Activated CD8-positive, alpha-beta memory T cell treated with anti-CD3 and anti-CD28 coated beads, Interleukin-2, amount 10 ng/mL, durations not matched to agents 7 days and 5 days (primary cell): ENCODE measurements at places on chromosomes 2 and 18. TPM values are rescaled to one million over a fixed set of nuclear protein-coding genes. Genes with fewer than 3 reads are reported as not detected.

SS18 gene
- total RNA-seq: 58.8 TPM

AKAIN1 gene
- not detected for total RNA-seq

RAX gene
- total RNA-seq: not detected

TUBA3E gene
- not detected for total RNA-seq

SGO2 gene
- total RNA-seq: 39.7 TPM

RASGRP3 gene
- total RNA-seq: 15.2 TPM

DNA sequence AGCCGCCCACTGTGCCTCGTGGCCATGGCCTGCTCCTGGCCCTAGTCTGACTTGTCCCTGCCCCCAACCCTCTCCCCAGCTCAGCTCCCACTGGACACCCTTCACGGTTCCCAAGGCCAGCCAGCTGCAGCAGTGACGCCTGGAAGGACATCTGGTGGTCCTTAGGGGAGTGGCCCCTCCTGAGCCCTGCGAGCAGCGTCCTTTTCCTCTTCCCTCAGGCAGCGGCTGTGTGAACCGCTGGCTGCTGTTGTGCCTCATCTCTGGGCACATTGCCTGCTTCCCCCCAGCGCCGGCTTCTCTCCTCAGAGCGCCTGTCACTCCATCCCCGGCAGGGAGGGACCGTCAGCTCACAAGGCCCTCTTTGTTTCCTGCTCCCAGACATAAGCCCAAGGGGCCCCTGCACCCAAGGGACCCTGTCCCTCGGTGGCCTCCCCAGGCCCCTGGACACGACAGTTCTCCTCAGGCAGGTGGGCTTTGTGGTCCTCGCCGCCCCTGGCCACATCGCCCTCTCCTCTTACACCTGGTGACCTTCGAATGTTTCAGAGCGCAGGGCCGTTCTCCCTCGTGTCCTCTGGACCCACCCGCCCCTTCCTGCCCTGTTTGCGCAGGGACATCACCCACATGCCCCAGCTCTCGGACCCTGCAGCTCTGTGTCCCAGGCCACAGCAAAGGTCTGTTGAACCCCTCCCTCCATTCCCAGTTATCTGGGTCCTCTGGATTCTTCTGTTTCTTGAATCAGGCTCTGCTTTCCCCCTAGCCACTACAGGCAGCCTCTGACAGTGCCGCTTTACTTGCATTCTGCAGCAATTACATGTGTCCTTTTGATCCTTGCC, 35.8 kb downstream of the ANO7 start:
- peaks cover 8% of the 10 kb centered on the region for H3K27me3 ChIP-seq
- H3K36me3 ChIP-seq: peaks cover 15% of the 10 kb centered on the region
- DNase-seq: no peak
- peaks cover 9% of the 10 kb centered on the region for H3K4me1 ChIP-seq

GRCh38 chr2:241309684-241310117, 5.8 kb downstream of the HDLBP start:
- H3K27ac ChIP-seq: peak overlapping the region; percentile 84
- DNase-seq: peak; percentile 87
- peaks cover 5% of the 10 kb centered on the region for H3K36me3 ChIP-seq

GRCh38 chr2:120856421-120856862, 120.8 kb downstream of the GLI2 start:
- no peaks in the 10 kb centered on the region for H3K36me3 ChIP-seq
- DNase-seq: no peak
- no peaks in the 10 kb centered on the region for H3K27me3 ChIP-seq
- no peak overlapping the region for H3K4me3 ChIP-seq
- no peak overlapping the region for H3K27ac ChIP-seq

DNA sequence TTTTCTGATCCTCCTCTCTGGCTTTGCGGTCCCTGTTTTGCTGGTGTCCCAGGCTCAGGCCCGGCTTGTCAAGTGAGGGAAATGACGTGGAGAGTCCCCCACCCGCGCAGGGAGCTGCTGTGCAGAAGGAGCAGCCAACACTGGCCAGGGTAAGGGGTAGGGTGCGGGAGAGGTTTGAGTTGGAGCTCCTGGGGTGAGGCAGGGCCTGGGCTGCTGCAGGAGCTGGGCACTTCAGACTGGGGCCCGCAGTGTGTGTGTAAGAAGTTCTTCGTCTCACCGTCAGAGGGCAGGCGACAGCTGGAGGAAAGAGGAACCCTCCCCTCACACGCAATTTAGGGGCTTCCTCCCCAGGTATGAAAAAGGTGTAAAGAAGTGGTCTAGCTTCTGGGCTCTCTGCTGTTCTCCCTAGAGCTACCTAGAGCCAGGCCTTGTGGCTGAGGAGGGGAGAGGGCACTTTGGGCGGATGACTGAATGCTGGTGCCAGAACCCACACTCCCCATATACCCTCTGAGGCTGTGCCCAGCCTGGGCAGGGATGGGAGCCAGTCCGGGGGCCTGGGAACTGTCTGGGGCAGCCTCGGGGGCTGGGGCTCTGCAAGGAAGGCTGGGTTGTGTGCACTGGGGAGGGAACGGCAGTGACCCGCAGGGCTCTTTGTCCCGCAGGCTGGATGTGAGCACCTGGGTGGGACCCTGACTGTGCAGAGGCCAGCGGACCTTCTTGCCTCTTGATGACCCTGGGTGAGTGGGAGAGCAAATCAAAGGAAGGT, 11.8 kb downstream of the CELF4 start:
- no peak for DNase-seq
- no peak overlapping the region for H3K27ac ChIP-seq
- no peaks in the 10 kb centered on the region for H3K27me3 ChIP-seq
- H3K36me3 ChIP-seq: no peaks in the 10 kb centered on the region
- no peak overlapping the region for H3K4me3 ChIP-seq
- no peaks in the 10 kb centered on the region for H3K4me1 ChIP-seq

GRCh38 chr2:206296128-206296527, 21.7 kb downstream of the ZDBF2 start:
- H3K27ac ChIP-seq: no peak overlapping the region
- DNase-seq: no peak
- no peaks in the 10 kb centered on the region for H3K27me3 ChIP-seq
- no peak overlapping the region for H3K4me3 ChIP-seq
- peaks cover 6% of the 10 kb centered on the region for H3K36me3 ChIP-seq
- H3K4me1 ChIP-seq: no peaks in the 10 kb centered on the region

DNA sequence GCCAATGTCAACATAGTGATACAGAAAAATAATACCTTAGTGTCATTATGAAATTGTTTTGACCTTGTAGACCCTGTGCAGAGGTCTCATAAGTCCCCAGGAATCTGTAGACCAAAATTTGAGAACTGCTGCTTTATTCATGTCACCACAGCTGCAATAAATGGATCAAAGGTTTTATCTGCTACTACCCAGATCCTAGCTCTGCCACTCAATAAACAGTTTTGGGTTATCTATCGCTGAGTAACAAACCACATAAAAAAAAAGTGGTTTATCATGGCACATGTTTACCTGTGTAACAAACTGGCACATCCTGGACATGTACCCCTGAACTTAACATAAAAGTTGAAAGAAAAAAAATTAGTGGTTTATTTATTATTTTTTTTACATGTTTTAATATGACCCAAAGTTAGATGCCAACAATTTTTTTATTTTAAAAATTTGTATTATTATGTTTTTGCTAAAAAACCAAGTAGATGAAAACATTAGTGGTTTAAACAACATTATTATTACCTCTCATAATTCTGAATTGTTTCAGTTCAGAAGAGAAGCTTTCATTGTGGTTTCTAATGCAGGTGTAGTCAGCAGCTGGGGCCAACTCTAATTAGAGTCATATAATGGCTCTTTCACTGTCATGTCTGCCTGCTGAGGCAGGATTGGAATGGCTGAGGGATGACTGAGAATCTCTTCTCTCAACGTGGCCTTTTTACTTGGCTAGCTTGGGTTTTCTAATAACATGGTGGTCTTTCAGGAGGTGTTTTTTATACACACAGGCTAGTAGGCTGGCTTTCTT, 103.3 kb upstream of the SLC38A11 start:
- no peaks in the 10 kb centered on the region for H3K27me3 ChIP-seq
- H3K4me3 ChIP-seq: no peak overlapping the region
- DNase-seq: no peak
- peaks cover 8% of the 10 kb centered on the region for H3K4me1 ChIP-seq
- no peak overlapping the region for H3K27ac ChIP-seq

- peaks cover 4% of the 10 kb centered on the region for H3K36me3 ChIP-seq
- no peaks in the 10 kb centered on the region for H3K4me1 ChIP-seq
- no peak overlapping the region for H3K27ac ChIP-seq
- H3K4me3 ChIP-seq: no peak overlapping the region
Measured at GRCh38 chr2:196949116-196949515, 22.6 kb upstream of the PGAP1 start.

- peaks cover under 1% of the 10 kb centered on the region for H3K27me3 ChIP-seq
- H3K36me3 ChIP-seq: no peaks in the 10 kb centered on the region
- H3K4me1 ChIP-seq: no peaks in the 10 kb centered on the region
- no peak overlapping the region for H3K27ac ChIP-seq
- DNase-seq: no peak
Measured at GRCh38 chr2:121039679-121040078, 245.3 kb downstream of the TFCP2L1 start.

DNA sequence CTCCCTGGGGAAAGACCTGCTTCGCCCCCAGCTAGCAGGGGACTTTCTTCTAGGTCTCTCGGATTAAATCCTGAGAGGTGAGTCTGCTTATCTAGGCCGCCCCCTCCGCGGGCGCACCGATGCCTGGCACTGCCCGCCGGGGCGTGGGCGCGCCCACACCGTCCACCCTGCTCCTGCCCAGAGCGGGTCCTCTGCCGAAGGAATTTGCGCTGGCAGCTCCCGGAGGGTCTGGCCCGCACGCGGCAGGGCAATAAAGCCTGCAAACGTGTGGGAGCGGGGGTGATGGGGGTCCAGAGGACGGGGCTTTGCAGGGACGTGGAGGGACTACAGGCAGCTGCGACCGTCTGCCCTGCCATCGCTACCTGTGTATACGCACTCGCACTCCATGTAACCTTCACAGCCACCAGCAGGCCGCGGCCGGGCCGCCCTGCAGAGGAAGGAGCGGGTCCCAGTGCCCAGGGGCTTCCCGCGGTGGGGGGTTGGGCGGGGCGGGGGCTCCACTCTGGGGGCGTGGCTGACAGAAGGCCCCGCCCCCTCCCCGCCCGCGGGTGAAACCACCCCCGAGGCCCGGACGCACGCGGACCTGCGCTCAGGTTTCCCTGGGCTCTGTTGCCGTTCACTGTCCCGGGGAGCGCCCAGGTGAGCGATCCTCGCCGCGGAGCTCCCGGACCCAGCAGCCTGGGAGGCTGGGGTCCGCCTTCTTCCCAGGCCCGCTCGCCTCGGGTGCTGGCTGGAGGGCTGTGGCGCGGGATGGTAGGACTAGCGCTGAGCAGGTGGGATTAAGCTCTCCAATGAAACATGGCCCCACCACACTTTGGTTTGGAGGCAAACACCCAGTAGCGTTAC, 174.5 kb upstream of the HS6ST1 start:
- H3K4me3 ChIP-seq: no peak overlapping the region
- DNase-seq: no peak
- no peak overlapping the region for H3K27ac ChIP-seq
- peaks cover 8% of the 10 kb centered on the region for H3K27me3 ChIP-seq

DNA sequence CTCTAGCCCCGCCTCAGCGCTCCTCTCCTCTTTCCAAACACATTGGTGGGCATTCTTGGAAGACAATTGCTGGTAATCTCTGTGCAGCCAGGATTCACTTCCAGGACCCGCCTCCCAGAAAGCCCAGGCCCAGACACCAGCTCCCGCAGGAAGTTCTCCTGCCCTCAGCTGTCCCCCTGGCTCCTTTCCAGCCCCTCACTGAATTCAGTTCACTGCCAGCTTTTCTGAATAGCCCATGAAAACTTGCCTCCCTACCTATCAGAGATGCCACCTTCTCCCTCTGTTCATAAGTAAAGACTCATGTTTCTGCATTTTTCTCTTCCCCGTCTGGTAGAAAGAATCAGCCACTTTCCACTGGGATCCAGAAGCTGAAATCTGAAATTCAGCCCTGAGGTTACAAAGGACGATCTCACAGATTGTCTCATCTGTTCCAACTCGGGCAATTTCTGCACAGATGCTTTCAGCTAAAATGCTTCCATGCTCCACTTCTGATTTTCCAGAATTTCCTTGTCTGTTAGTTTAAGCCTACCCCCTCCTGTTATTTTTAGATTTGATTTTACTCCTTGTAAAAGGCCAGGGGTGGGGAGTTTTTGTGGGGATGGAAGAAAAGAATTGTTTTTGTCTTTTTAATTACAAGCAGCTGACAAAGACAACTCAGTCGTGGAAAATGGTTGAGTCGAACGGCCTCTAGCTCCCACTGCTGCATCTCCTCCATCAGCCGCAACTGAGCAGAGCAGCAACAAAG, 98.1 kb downstream of the SP3 start:
- H3K4me3 ChIP-seq: no peak overlapping the region
- peaks cover 39% of the 10 kb centered on the region for H3K27me3 ChIP-seq
- no peak for DNase-seq
- no peak overlapping the region for H3K27ac ChIP-seq

DNA sequence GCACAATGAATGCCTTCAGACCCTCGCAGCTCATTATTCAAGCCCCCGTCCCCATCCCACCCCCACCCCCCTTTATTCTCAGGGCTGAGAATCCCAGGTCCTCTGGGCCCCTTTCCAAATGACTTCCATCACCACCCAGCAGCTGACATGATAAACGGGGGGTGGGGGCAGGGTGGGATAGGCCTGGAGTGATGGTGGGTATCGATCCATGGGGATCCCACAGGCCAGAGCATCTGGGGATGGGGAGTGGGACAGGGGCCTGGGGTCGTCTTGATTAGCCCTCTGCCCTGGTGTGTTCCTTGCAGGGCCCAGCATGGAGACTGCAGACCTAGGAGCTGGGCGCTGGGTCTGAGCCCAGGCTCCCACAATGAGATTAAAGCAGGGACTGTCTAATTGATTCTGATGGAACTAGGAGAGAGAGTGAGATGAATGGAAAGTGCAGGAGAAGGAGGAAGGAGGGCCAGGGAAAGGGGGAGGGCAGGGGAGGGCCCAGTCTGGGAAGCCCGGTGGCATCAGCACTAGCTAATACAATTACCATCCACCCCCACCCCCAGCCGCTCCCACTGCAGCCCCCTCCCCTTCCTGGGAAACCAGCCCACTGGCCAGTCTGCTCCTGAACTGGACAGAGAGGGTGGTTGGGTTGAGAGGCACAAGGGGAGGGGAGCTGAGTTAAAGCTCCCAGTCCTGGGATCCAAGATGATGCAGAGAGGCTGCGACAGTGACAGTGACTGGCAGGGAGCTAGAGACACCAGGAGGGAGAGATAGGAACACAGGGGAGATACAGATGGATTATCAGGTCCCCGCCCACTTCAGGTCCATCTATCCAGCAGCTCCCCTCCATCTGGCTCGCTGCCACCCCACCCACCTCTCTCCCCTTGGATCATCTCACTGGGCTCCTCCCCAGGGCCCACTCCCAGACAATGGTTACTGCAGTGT, 13.1 kb upstream of the TNS1 start:
- H3K4me3 ChIP-seq: no peak overlapping the region
- no peaks in the 10 kb centered on the region for H3K4me1 ChIP-seq
- peaks cover 24% of the 10 kb centered on the region for H3K27me3 ChIP-seq
- no peak for DNase-seq
- no peaks in the 10 kb centered on the region for H3K36me3 ChIP-seq
- no peak overlapping the region for H3K27ac ChIP-seq
